Fibroblast of skin of right quadriceps (primary cell): ENCODE measurements at places on chromosomes 11 and 22.
A peak's percentile ranks its signal among the peaks of the same experiment; 100 is the strongest.

GRCh38 chr22:26941896-26942636 is 284.7 kb downstream of the MIAT start:
- DNase-seq = no peak

DNA sequence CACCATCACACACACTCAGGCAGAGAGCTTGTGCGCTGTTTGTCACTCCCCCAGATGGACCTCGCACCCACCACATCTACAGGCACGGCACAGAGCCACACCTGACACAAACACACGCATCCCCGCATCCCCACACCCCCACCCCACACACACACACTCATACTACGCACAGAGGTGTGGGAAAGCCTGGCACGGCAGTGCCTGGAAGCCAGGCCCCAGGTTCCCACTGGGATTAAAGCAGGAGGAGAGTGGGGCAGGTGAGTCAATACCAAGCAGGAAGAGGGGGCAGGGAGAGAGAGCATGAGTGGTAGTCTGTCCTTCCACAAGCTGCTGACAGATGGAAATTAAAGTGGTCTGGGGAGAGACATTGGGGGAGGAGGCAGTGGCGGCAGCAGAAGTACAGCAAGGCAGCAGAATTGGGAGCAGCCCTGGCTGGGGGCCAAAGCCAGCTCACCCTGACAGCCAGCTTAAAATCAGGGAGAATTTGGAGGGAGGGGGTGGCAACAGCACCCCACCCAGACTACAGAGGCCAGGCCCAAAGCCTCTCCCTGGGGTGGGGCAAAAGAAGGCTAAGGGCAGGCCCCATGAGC is 20.7 kb downstream of the TNKS1BP1 start:
- peak; percentile 76 for DNase-seq

DNA sequence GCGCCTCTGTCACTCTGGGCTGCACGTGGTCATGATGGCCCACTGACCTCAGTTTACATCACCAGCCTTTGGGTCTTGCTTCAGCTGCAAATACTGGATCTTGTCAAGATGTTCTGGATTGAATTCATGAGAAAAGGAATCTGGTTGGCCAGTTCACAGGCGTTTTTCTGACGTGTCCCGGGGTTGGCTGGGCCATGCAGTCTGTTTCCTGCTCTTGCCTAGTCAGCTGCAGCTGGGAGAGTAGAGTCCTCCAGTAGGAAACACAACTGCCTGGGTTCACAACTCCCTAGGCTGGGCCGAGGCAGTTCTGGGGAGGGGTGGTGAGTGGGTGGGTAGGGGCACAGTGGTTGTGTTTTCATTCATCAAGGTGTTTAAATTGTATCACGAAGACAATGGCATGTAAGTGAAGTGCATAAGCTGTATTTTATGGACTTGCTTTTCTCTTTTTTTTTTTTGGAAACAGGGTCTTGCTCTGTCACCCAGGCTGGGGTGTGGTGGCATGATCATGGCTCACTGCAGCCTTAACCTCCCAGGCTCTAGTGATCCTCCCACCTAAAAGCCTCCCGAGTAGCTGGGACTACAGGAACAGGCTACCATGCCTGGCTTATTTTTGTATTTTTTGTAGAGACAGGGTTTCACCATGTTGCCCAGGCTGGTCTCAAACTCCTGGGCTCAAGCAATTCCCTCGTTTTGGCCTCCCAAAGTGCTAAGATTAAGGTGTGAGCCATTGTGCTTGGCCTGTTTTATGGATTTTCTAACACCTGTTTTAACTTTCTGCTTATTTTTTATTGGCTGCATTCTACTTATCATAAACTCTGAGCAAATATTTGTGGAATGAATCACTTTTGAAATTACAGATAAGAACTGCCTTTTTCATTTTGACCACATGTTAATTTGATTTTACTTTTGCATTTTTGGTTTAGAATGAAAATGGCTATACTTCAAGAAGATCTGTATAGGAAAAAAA is 54.0 kb upstream of the PITPNB start:
- no peak for DNase-seq

DNA sequence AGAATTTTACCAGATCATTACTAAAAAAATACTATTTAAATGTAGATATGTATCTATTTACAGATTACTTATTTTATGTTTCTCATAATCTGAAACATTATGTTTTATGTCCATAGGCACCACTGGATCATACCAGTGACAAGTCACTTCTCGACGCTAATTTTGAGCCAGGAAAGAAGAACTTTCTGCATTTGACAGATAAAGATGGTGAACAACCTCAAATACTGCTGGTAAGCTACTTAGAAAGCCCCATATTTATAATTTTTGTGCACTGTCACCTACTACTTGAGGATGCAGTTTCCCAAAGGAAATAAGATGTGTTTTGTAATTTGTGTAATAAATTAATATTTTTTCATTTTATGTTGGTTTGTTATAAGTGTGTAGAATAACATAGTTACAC is 42.6 kb downstream of the USP47 start:
- no peak for DNase-seq

DNA sequence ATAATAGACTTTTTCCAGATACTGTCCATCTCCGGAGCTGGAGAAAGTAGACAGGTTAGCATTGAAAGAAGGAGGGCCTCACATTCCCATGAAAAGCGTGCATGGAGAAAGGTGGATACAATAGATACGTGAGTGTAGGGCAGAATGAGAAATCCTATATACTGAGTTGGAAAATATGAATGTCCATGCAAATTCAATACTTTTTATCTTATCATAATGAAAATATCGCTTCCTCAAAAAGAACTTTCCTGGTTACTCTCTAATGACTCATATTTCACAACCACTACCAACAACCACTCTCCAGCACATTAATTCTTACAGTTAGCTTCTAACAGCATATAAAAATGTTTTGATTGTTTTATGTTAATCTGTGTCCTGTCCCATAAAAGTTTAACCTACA is 22.0 kb upstream of the MS4A6A start:
- no peak for DNase-seq

DNA sequence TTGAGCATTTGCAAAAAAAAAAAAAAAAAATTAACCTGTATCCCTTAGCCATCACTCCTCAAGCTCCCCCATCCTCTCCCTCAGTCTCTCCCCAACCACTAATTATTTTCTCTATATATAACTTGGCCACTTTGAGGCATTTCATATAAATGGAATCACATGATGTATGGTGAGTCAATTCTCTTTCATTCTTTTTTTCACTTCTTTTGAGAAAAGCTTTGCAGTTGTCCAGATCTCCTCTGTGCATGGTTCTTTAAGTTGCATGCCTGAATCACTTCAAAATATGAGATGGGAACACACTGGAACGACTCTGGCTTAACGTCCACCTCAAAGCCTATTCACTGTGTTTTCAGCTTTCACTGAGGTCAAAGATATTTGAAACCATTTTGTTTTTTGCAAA is 40.7 kb downstream of the SHANK2 start:
- DNase-seq = no peak

- no peak for DNase-seq
These were observed 34.9 kb downstream of the TRAF6 start for GRCh38 chr11:36475192-36475591.

DNA sequence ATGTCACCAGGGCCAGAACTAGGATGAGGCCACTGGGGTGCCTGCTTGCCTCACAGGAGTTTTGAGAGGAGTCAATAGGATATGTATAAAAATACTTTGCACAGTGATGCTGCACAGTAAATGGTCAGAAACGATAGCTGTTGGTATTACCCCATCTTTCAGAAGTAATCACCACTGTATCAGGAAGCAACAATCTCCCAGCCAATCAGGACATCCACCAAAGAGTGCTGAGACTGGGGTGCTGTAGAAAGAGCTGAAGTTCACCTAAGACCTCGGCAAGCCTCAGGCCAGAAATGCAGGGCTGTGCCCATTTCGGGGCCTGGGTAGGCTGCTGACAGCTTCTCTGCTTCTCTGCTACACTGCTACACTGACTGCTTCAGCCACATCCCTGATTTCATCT is 17.4 kb downstream of the LMO2 start:
- no peak for DNase-seq

DNA sequence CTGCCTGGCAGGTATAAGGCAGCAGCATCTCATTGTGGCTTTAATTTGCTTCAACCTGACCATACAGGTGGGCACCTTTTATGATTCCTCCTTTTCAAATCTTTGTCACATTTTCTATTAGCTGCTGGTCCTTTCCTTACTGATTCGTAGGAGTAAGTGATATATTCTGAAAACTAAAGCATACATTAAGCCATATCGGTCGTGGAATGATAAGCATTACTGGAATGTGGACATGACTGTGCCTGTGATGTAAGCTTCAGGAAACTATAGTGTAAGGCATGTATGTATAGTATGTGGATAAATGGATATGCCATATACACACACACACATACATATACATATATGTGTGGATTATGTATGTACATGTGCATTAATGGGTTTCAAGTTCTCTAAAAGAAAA is 20.8 kb downstream of the YPEL1 start:
- peak; percentile 72 for DNase-seq

- no peak for DNase-seq
These were observed 978 bp upstream of the ANKRD13D start for GRCh38 chr11:67288198-67288451.

GRCh38 chr11:99934008-99934407 is 753.1 kb upstream of the ARHGAP42 start:
- peak; percentile 1 for DNase-seq

- DNase-seq = no peak
These were observed 3.5 kb downstream of the PGGHG start for GRCh38 chr11:292211-293121.

GRCh38 chr11:114551060-114551459 is 8.6 kb downstream of the NXPE1 start:
- DNase-seq = no peak

GRCh38 chr11:79857377-79858214 is 416.8 kb upstream of the TENM4 start:
- no peak for DNase-seq

GRCh38 chr11:2271327-2272227 is 1.2 kb upstream of the ASCL2 start:
- DNase-seq = no peak

GRCh38 chr11:14411818-14412217 is 52.8 kb upstream of the RRAS2 start:
- peak; percentile 88 for DNase-seq

DNA sequence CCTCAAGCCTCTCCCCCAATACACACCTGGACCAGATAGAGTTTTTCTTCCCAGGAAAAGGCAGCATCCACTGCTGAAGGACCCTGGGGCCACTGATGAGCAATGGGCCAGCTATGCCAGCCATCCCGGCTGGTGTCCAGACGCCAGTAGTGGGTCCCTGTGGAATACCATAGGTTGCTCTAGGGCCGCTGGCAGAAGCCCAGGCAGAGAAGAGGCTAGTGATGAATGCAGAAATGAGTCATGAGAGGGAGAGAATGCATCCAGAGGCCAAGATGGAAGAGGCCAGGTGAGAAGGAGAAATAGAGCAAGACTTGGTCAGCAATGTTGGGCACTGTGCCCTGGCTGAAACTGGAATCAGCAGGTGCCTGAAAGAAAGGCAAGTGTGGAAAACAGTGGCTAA is 8.9 kb downstream of the HPX start:
- peak; percentile 74 for DNase-seq

DNA sequence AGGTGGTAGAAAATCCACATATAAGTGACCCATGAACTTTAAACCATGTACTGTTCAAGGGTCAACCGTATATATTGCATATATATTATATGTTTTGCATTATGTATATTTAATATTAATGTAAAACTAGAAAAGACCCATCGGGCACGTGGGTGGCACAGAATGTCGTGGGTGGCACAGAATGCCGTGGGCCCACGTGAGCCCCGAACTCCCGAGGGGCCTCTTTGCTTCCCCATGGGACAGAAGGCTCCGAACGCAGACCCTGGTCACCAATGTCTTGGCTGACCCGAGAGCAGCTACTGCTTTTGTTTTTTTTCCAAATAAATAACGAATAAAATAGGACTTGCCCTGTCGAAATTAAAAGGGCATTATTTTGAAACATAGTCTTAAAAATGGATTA is 415.4 kb downstream of the BRD1 start:
- no peak for DNase-seq

DNA sequence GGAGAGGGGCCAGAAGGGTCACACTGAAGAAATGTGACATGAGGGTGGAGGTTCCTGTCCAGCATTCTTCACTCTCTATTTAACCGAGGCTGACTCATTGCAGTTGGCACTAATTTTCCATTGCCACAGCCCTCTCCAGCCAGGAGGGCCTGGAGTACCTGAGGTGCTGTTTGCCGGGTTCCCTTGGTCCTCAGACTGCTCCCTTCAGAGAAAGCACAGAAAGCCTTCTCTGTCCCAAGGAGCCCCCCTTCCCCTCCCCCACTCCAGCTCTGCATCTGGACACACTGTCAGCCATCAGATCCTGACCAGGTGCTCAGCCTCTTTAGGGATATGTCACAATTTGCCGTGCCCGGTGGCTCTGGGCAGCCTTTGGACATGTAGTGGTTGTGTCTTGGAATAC is 3.2 kb upstream of the C11orf91 start:
- no peak for DNase-seq

DNA sequence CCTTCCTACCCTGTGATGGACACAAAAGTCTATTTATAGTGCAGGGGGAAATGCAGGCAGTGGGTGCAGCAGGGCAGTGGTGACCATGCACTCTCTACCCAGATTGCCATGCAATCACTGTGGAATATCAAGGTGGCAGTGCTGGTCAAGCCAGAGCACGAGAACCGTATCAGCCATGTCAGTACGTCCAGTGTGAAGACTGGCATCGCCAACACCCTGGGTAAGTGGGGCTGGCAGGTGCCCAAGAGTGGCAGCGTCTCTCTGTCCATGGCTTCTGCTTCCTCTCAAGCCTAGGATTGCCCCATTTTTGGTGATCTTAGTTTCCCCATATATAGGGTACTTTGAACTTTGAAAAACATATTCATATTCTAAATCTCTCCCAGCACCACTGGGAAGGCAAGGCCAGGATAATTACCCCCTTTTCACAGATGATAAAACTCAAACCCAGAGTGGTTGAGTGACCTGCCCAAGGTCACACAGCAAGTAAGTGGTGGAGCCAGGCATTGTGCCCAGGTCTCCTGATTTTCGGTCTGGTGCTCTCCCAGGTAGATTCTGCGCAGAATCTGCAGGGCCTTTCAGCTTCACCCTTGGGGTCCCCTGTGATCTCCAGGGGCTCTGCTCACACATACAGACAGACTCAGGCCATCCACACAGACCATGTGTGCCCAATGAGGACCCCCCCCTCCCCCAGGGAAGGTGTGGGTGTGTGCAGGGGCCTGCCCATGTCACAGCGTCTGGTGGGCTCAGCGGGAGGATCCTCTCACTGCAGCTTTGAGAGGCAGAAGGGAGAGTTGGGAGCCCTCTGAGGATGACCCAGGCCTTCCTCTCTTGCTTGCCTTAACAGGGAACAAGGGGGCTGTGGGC is 7.1 kb downstream of the INPPL1 start:
- no peak for DNase-seq

DNA sequence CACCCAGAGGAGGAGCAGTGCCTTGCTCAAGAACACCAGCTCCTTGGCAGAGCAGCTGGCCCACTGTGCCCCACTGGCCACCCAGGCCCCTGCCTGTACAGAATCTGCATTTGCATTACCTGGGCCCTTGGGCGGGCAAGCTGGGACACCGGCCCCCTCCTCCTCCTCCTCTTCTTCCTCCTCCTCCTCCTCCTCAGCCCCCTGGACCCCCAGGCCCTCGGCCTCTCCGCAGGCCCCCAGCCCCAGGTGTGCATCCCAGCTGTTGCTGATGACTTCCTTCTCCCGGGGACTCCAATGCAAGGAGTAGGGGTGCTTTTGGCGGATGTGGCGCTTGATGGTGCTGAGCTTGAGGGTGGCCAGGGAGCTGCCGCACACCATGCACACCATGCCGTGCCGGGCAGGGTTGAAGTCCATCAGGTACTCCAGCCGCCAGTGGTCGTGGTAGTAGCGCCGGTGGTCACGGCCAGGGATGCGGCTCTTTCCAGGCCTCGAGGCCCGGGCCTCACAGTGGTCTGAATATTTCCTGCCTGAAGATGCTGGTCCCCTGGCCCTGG is 2.8 kb downstream of the ZFTA start:
- no peak for DNase-seq

GRCh38 chr11:66686100-66686785 is 8.6 kb upstream of the RBM4B start:
- no peak for DNase-seq
